CD8-positive, alpha-beta memory T cell (primary cell): ENCODE measurements at places on chromosomes 6 and 20.

DNA sequence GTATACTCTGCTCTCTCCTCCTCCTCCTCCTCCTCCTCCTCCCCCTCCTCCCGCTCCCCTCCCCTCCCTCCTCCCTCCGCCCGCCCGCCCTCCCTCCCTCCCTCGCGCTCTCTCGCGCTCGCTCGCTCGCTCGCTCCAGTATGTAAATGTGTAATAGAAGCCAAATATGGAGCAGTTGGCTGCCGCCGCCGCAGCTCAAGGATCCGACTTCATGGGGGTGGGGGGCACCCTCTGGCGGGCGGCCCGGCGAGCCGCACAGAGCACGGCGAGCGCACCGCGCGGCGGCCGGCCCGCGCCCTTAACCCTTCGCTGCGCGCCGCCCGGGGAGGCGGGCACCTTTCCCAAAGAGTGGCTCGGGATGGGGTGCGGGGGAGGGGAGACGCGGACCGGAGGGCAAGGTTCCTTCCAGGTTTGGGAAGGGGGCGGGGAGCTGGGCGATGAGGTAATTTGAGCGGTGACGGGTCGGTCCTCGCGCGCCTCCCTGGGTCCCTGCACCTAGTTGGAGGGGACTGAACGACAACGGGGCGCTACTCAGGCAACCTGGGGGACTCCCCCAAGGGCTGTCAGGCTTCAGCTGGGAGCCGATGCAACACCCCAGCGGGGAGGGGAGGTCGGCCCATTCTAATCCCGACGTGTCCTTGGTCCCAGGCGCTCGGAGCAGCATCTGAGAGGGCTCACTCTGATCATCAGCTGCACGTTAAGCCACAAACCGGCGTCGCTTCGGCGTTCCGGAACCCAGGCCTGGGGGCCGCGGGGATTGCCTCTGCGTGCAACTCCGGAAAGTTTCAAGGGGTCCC, 409 bp upstream of the ATXN1 start:
- peak overlapping the region; percentile 98 for H3K27ac ChIP-seq
- DNase-seq = peak; percentile 84
- peak overlapping the region; percentile 89 for H3K4me3 ChIP-seq
- no peaks in the 10 kb centered on the region for H3K27me3 ChIP-seq
- H3K4me1 ChIP-seq = peaks cover 46% of the 10 kb centered on the region
- H3K36me3 ChIP-seq = no peaks in the 10 kb centered on the region

- H3K27me3 ChIP-seq = no peaks in the 10 kb centered on the region
- H3K4me3 ChIP-seq = no peak overlapping the region
- no peak overlapping the region for H3K27ac ChIP-seq
- peaks cover 22% of the 10 kb centered on the region for H3K4me1 ChIP-seq
- H3K36me3 ChIP-seq = no peaks in the 10 kb centered on the region
- no peak for DNase-seq
Measured at GRCh38 chr20:63533871-63534393, 3.2 kb downstream of the PTK6 start.

- no peaks in the 10 kb centered on the region for H3K4me1 ChIP-seq
- DNase-seq = no peak
- H3K27ac ChIP-seq = no peak overlapping the region
- H3K4me3 ChIP-seq = no peak overlapping the region
- no peaks in the 10 kb centered on the region for H3K36me3 ChIP-seq
Measured at GRCh38 chr6:142292166-142292924, 9.5 kb upstream of the ADGRG6 start.

DNA sequence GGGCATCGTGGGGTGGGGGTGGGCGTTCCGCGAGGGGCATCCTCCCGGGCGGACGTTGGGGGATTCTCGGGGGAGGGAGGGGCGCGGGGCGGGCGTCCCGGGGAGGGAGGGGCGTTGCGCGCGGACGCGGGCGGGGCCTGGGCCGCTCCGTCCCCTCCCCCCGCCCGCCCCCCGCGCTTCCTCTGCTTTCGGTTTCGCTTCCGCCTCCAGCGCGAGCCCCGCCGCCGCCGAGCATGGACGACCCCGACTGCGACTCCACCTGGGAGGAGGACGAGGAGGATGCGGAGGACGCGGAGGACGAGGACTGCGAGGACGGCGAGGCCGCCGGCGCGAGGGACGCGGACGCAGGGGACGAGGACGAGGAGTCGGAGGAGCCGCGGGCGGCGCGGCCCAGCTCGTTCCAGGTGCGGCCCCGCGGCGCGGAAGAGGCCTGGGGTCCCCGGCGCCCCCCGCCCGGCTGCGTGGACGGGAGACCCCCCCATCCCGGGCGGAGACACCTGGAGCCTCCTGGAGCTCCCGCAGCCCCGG, at the start of gene OGFR:
OGFR (plus strand) TSS at position 209 of the 528 bp plus-strand sequence; CDS start at position 234, 25 bp downstream.
- H3K4me3 ChIP-seq = peak within 1 kb of the TSS; percentile 74
- DNase-seq = peak; percentile 72
- H3K4me1 ChIP-seq = peaks cover 39% of the 10 kb centered on the region
- H3K27me3 ChIP-seq = no peaks in the 10 kb centered on the region
- H3K27ac ChIP-seq = peak within 1 kb of the TSS; percentile 57

DNA sequence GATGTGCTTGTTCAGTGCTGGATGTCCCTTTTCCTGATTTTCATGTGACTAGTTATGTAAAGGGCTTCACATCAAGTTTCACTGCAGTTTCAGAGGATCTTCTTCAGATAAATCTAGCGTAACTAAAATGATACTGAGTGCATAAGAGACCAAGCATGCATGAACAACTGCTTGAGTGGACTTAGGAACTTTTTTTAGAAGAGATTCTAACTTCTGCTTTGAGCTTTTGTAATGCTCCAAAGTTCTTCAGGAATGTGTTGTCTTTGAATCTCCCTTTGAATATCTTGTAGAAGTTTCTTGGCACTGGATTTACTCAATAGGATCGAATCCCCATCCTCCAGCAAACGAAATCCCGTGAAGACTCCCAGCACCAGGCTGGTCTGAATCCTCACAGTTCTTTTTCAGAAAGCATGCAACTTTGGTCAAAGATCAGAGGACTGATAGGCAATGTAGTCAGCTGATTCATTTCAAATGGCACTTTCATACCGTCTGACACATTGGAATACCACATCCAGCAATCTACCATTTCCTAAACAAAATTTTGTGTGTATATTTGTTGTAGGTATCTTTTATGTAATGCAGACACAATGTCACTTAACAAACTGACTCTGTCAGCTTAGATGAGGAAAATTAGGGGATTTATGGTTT, 33.2 kb downstream of the ENPP1 start:
- H3K27ac ChIP-seq = no peak overlapping the region
- no peak for DNase-seq
- no peaks in the 10 kb centered on the region for H3K27me3 ChIP-seq
- H3K4me1 ChIP-seq = no peaks in the 10 kb centered on the region

- H3K36me3 ChIP-seq = no peaks in the 10 kb centered on the region
- no peak overlapping the region for H3K27ac ChIP-seq
- DNase-seq = no peak
- no peaks in the 10 kb centered on the region for H3K27me3 ChIP-seq
- H3K4me3 ChIP-seq = no peak overlapping the region
Measured at GRCh38 chr20:30484749-30485070, 772.8 kb upstream of the DEFB115 start.

DNA sequence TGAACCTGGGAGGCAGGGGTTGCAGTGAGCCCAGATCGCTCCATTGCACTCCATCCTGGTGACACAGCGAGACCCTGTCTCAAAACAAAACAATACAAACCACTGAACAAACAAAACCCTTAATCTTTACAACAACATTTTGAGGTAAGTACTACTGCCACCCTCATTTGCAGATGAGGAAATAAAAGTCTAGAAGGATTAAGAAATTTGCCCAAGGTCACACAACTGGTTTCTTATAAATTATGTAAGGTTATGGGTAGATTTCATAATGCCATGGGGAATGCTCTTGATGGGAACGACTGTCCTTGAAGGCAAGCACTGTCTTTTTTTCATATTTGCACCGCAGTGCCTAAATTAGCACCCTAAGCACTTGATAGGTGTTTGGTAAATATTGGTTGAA, 13.8 kb upstream of the B4GALT5 start:
- no peaks in the 10 kb centered on the region for H3K36me3 ChIP-seq
- H3K27me3 ChIP-seq = no peaks in the 10 kb centered on the region
- DNase-seq = no peak
- no peak overlapping the region for H3K4me3 ChIP-seq

GRCh38 chr6:142810952-142811514, 133.9 kb downstream of the HIVEP2 start:
- H3K27ac ChIP-seq = no peak overlapping the region
- no peak for DNase-seq
- peaks cover 32% of the 10 kb centered on the region for H3K4me1 ChIP-seq
- no peaks in the 10 kb centered on the region for H3K27me3 ChIP-seq
- no peak overlapping the region for H3K4me3 ChIP-seq
- H3K36me3 ChIP-seq = no peaks in the 10 kb centered on the region

DNA sequence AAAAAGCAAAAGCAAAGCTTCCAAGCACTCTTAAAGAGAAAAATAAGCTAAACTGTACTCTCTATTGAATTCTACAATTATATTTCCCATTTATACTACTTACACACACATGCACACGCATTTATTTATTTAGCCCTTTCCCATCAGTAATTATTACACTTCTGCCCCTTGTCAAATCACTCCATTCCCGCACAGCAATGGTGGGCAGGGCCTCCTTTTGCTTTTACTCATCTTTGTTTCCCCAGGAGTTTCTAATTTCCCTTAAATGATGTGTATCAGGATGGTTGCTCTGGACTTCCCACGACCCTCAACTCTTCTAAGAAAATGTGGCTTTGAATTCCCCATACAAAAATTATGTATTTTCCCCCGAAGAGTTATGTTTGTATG, 19.9 kb downstream of the PXT1 start:
- no peaks in the 10 kb centered on the region for H3K27me3 ChIP-seq
- peak overlapping the region; percentile 71 for H3K4me3 ChIP-seq
- DNase-seq = no peak
- H3K4me1 ChIP-seq = peaks cover 11% of the 10 kb centered on the region
- peak overlapping the region; percentile 60 for H3K27ac ChIP-seq
- H3K36me3 ChIP-seq = no peaks in the 10 kb centered on the region

DNA sequence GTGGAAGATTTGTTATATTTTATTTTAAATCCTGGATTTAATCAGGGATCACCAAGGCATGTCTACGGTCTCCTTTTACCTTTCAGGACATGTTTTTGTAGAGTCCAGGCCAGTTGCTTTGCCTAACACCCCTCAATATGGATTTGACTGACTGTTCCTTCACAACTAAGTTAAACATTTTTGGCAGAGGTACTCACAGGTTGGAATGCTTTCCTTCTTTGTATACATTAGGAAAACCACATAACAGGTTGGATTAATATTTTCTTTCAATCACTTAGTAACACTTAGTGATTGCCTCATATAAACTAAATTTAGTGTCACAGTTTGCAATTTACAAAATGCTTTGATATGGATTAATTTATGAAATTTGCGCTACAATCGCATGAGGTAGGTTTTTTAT, 64.5 kb downstream of the IPCEF1 start:
- no peak overlapping the region for H3K4me3 ChIP-seq
- H3K4me1 ChIP-seq = no peaks in the 10 kb centered on the region
- no peak overlapping the region for H3K27ac ChIP-seq
- no peak for DNase-seq

- H3K27ac ChIP-seq = no peak overlapping the region
- H3K36me3 ChIP-seq = no peaks in the 10 kb centered on the region
- no peak overlapping the region for H3K4me3 ChIP-seq
- H3K4me1 ChIP-seq = peaks cover 24% of the 10 kb centered on the region
- H3K27me3 ChIP-seq = no peaks in the 10 kb centered on the region
Measured at GRCh38 chr6:31396422-31397152, 6.8 kb upstream of the MICA start.

GRCh38 chr6:31826793-31827285, 699 bp upstream of the HSPA1B start:
- peaks cover 30% of the 10 kb centered on the region for H3K4me1 ChIP-seq
- H3K27me3 ChIP-seq = no peaks in the 10 kb centered on the region
- peak overlapping the region; percentile 89 for H3K27ac ChIP-seq
- DNase-seq = no peak
- peak overlapping the region; percentile 71 for H3K4me3 ChIP-seq

DNA sequence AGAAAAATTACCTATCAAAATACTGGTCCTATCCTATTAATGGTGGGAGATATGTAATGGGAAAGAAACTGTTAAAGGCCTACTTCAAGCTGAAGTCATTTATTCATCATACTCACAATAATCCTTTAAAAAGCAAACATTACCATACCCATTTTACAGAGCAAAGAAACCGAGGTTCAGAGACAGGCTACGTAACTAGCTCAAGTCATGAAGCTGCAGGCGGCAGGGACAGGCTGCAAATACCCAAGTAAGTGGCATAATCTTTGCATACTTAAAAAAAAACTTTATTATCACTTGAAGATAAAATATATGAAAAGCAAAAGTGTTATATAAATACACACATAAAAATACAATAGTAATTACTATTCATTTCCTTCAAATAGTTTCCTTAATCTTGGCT, 2.6 kb downstream of the RALGAPA2 start:
- no peak for DNase-seq
- H3K27me3 ChIP-seq = no peaks in the 10 kb centered on the region
- no peak overlapping the region for H3K27ac ChIP-seq
- no peaks in the 10 kb centered on the region for H3K36me3 ChIP-seq

GRCh38 chr6:130670142-130670541, 157.1 kb upstream of the SMLR1 start:
- no peaks in the 10 kb centered on the region for H3K27me3 ChIP-seq
- no peaks in the 10 kb centered on the region for H3K4me1 ChIP-seq
- H3K4me3 ChIP-seq = no peak overlapping the region
- H3K36me3 ChIP-seq = no peaks in the 10 kb centered on the region
- H3K27ac ChIP-seq = no peak overlapping the region

DNA sequence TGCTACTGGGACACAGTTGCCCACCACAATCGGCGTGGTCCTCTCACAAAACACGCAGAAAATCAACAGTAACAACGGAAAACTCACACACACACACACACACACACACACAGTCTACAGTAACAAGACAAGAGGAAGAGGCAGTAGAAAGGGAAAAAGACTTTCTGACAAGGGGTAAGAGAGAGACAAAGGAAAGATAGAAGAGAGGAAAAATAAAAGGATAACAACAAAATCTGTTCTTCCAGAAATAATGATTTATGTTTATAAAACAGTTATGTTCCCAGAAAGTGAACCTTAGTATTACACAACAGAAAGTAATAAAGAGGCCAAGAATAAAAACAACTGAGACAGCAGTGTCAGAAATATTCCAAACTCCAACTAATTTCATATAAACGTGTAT, 2.9 kb downstream of the RANBP9 start:
- peaks cover 38% of the 10 kb centered on the region for H3K4me1 ChIP-seq
- DNase-seq = no peak
- peak overlapping the region; percentile 57 for H3K4me3 ChIP-seq
- H3K27me3 ChIP-seq = no peaks in the 10 kb centered on the region

DNA sequence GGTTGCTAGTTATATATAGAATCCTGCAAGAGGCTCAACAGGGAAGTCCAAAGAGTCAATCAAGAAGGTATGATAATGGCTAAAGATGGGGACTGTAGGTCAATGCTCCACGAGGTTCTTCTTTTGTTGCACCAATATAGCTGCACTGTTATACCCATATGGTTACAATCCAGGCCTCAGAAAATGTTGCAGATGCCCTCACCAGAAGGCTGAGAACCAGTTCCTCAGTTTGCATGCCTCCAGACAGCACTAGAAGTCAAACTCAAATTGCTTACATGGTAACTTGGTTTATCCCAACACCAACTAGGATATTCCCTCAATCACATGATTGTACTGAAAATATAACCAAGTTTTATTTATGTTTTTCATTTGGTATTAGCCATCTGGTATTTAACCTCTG, 12.1 kb downstream of the EEF1A1 start:
- no peaks in the 10 kb centered on the region for H3K4me1 ChIP-seq
- H3K27ac ChIP-seq = no peak overlapping the region
- no peak overlapping the region for H3K4me3 ChIP-seq
- peaks cover 3% of the 10 kb centered on the region for H3K36me3 ChIP-seq
